Activated CD8-positive, alpha-beta memory T cell treated with anti-CD3 and anti-CD28 coated beads for 1 hour (primary cell): ENCODE measurements at places on chromosomes 4 and X.

GRCh38 chr4:79574741-79575451 is 166.9 kb upstream of the GK2 start:
- DNase-seq = no peak

DNA sequence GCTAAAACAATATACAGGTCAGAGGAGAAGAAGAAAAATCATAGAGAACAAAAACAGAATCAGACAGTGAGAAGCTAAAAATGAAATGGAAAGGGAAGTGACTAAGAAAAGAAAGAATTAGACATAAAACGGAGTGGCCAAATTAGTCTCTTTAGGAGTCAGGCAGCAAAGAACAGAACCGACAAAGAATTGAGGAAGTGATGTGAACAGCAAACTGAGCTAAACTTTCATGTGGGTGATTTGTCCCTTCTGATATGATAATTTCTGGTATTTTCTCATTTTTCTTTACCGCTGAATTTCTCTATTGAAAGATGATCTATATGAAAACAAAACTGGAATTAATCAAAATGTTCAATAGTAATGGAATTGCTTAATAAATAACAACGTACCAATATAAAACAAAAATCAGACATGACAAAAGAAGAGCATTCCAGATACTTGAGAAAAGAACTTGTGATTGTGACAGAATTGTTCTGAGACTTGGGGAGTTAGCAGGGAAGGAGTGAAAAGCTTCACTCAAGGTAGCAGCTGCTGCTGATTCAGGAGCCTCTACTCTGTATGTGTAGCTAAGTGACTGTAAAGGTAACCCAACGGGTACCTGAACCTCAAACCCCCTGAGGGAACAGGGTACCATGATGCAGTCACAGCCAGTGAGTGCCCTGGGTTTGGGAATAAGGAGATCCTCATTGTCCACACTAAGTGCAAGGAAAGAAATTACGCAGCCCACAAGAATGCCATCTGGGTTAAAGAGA is 8.8 kb downstream of the TAPT1 start:
- no peak for DNase-seq

GRCh38 chrX:85808217-85808616 is 239.1 kb downstream of the CHM start:
- no peak for DNase-seq

GRCh38 chr4:53075162-53075785 is 213.2 kb downstream of the RASL11B start:
- no peak for DNase-seq

- DNase-seq = no peak
Measured at GRCh38 chr4:174524242-174524641, 2.0 kb upstream of the HPGD start.

- DNase-seq = no peak
Measured at GRCh38 chr4:147782087-147782781, 50.3 kb downstream of the ARHGAP10 start.

DNA sequence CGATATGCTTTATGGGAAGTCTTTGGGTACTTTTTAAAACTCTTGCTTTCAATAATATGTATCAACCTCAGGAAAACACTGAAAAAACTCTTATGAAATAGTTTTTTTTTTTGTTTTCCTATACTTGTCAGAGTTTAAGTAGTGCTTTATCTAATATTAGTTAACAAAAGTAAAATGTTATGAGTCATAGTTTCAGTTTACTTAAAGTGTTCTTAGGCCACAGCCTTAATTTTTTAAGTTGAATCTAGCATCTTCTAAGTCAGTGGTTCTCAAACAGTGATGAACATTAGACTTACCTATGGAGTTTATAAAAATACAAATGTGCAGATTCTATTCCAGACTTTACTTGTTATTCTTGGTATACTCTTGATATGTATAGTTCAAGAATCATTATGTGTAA is 26.3 kb upstream of the ADGRL3 start:
- DNase-seq = no peak

DNA sequence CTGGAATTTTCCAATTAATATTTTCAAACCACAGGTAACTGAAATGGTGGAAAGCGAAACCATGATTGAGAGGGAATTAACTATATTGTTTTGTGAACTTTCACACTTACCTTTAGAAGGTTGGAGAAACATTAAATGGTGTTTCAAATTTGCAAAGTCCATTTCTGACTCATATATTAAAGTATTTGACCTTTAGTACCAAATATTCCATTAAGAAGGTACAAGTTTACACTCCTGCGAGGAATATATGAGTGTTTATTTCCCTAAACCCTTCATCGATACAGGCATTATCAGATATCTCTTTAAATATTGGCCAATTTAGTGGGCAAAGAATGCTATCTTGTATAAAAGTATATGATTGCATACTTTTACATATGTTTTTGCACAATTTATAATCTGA is 44.1 kb upstream of the NPNT start:
- DNase-seq = no peak
